Activated T-helper 1 cell treated with anti-CD3 and anti-CD28 coated beads, Interleukin-2, amount 50 U/mL, for 16 hours (primary cell): ENCODE measurements at places on chromosomes 5 and 9.

DNA sequence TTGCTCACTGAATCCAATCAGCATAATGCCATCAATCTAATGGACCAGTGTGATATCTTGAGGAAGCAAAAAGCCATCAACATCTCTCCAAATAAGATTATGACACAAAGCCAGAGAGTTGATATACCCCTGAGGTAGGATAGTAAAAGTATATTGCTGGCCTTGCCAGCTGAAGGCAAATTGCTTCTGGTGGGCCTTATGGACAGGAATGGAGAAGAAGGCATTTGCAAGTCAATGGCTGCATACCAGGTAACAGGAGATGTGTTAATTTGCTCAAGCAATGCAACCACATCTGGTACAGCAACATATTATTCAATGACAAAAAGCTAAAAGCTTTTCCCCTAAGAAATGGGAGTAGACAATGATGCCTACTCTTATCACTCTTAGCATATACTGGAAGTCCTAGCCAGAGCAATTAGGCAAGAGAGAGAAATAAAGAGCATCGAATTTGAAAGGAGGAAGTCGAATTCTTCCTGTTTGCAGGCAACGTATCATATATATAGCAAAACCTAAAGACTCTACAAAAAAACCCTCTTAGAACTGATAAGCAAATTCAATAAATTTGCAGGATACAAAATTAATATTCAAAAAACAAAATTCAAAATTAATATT lies 216.1 kb upstream of the RASA1 start:
- DNase-seq = no peak

DNA sequence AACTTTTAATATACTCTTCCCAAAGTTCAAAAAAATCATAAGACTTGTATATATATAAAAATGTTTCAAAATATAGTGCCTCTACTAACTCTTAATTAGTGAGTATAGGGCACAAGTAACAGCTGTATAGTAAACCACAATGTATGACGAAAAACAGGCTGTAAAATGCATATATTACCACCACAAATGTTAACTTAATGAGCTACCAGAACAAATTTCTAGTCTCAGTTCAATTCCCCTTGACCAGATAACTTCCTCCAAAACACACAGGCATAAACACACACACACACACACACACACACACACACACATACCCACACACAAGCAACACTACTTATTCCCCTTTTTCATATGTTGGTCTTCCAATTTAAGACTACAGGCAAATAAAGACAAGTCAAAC lies 78.8 kb downstream of the FBXL17 start:
- no peak for DNase-seq

DNA sequence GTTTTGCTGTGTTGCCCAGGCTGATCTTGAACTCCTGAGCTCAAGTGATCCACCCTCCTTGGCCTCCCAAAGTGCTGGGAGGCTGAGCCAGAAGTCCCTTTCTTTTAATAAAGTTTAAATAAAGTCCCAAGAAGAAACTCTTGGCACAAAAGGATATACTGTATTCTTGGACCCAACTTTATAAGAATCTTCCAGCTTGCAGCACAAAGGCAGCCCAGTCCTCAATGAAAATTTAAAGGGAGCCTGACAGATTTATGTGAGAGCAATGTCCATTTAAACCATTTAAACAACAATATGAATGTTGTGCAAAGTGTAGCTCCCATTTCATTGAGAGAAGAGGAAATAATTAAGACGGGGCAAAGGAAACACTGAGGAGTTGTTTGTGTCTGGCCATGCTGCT lies 217.0 kb downstream of the DOCK8 start:
- DNase-seq = no peak

DNA sequence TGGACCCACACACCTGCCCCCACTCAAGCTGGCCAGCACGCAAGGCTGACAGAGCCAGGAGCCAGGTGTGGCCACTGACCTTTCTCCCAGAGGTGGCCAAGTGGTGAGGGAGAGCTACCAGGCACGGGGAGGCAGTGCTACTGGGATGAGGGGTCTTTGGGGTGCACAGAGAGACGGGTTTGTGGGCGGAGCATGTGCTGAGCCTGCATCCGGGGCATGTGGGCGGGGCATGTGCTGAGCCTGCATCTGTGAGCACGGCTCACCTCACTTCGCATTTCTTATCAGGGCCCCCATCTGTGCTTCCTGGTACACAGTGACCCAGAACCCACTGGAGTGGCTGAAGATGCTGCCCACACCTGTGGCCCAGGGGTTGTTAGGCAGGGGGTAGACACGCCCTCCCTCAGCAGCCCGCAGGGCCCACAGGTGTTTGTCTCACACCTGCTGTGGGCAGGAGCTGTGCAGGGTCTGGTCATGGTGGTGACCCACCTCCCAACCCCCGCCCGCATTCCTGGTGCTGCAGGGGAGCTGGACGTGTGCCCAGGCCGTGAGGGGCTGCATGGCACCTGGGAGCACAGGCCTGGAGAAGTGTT lies 21.5 kb downstream of the CCDC187 start:
- DNase-seq = no peak

- DNase-seq = no peak
Measured at GRCh38 chr9:137470785-137471184, 11.7 kb upstream of the NSMF start.

- no peak for DNase-seq
Measured at GRCh38 chr9:124776954-124777648, at the start of gene OLFML2A. Gene OLFML2A (plus strand): TSS chr9:124777133. CDS start chr9:124777271, 138 bp downstream.

- no peak for DNase-seq
Measured at GRCh38 chr5:80072103-80073073, 37.2 kb downstream of the THBS4 start.

DNA sequence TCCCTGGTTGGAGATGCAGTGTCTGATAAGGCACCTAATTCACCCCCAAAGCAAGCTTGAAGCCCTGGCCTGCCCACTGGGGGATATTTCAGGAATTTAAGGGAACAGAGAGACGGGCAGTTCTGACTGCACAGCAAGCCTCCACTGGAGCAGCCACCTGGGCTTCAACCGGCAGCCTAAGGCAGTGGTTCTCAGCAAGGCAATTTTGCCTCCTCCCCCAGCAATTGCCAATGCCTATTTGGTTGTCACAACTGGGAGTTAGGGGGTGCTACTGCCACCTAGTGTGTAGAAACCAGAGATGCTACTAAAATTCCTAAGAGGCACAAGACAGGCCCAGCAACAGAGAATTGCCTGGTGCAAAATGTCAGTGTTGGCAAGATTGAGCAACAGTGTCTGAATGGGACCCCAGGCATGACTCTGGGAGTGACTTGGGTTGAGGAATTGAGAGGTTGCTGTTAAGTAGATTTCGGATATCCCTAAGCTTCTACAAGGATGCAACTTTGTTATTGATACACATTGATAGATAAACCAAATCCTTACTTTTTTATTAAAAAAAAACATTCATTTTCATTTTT lies 58.7 kb upstream of the CTSL start:
- DNase-seq = no peak
